IPS-NIHi11 (cell line): ENCODE measurements at places on chromosomes 13 and 19.
A peak's percentile ranks its signal among the peaks of the same experiment; 100 is the strongest.

GRCh38 chr19:28605501-28606268 is 607.3 kb downstream of the UQCRFS1 start:
- no peak for DNase-seq

GRCh38 chr19:16899566-16900075 is 10.8 kb downstream of the F2RL3 start:
- peak; percentile 75 for DNase-seq

DNA sequence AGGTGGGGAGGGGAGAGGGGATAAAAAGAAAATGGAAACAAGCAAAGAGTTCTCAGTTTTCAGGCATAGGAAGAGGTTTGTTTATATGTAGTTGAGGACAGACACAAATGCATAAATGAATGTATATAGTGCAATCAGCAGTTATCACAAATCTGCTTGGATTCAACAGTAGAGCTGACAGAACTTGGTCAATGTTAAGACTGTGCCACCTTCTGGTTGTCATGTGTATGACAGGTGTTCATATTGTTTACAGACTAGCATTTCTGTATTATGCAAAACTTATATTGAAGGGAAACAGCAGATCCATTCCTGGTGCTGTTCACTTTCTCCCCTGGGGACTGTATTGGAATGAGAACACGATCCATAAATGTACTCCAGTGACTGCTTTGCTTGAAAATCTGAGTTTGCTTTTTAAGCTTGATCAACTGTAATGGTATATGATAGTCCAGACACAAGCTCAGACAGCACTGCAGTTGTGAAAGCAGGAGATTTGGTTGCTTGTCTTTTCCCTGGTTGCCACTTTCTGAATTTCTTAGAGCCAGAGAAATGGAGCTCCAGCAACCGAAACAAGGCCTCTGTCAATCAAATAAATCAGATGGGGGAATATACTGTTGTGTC is 319.5 kb upstream of the OBI1 start:
- DNase-seq: peak; percentile 53

GRCh38 chr13:76860706-76861105 is 25.5 kb downstream of the KCTD12 start:
- DNase-seq: no peak

- DNase-seq: no peak
These were observed 5.2 kb downstream of the MCOLN1 start for GRCh38 chr19:7527516-7528191.

GRCh38 chr19:55461974-55462626 is 658 bp upstream of the ISOC2 start:
- no peak for DNase-seq

GRCh38 chr19:14582894-14583340 is at the start of gene CLEC17A:
Gene CLEC17A (plus strand): TSS chr19:14583084. CDS start chr19:14583161, 77 bp downstream.
- no peak for DNase-seq

GRCh38 chr19:16638666-16639065 is 10.7 kb upstream of the MED26 start:
- no peak for DNase-seq

DNA sequence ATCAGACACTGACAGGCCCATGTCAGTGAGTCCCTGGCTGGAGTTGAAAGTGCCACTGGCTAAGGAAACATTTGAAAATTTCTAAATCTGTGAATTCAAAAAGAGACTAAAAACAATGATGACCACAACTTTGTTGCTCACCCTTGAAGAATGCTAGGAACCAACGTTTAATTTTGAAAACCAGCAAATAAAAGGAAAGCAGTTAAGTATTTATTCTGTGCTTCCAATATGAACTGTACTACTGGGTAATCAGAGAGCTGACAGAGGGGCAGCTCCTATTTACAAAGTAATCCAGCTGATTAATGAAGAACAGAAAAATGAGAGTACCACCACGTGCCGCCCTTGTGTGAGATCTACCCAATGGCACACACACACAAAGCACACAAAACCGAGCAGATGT is 44.7 kb upstream of the LATS2 start:
- no peak for DNase-seq

GRCh38 chr13:110382229-110382628 is 75.1 kb downstream of the COL4A2 start:
- no peak for DNase-seq

GRCh38 chr13:24159357-24159756 is 1.2 kb upstream of the SPATA13 start:
- no peak for DNase-seq

GRCh38 chr19:29837448-29837981 is 25.7 kb downstream of the CCNE1 start:
- DNase-seq: no peak

DNA sequence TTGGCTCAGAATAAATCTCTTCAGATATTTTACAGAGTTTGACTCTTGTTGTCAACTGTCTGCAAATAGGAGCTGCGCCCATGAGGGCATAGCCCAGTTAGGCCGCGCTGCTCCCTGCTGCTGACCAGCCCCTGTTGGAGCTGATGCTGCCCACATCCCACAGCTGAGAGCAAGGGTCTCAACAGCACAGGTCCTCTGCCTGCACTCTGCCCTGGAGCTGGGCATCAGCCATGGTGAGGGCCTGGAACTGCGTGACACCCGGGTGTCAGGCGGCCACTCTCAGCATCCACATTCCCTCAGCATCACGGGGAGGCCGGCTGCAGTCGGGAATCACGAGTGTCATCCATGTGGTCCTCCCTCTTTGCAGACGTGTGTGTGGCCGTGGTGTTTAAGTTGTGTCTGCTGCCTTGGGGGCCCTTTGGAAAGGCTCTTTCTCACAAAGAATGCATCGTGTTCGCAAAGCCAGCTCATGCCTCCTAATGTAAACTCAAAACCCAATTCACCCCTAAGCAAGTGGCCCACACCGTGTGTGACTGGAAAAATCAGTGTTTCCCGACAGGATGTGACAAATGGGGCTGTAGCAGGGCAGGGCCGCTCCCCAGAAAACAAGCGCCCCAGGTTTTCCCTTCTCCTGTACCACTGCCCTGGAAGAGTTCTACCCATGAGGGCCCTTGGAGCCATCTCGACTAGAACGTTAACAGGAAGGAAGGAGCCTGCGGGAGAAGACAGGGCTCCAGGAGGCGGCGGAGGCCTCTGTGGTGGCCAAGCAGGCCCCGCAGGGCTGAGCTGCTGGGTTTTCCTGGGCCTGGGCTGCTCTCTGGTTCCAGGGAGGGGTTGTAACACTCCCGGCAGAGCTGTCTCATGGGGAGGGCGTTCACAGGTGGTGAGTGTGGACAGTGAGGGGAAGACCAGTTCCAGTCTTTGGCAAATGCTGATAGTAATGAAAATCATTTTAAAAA is 20.3 kb downstream of the ATP11A start:
- DNase-seq: no peak

GRCh38 chr13:44191504-44192171 is 182.0 kb upstream of the SERP2 start:
- peak; percentile 79 for DNase-seq

DNA sequence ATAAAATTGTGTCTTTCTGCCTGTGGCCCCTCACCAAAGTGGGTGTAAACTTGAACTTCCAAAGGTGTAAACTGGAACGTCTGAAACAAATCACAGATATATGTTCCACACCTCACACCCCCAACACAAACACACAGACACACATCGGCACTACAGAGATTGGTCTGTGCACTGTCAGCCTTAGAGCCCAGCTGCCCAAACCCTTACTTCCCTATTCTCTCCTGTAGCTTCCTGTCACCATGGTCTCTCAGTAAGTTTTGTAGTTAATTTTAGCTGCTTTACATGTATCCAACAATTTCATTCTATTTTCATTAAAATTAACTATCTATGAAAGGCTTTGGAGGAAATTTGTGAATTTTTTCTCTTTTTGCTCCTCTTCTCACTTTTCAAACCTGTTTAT is 5.4 kb downstream of the TM9SF2 start:
- DNase-seq: no peak
